Omental fat pad (tissue), 4 donors: ENCODE measurements at places on chromosomes 7 and 10. TPM values are rescaled to one million over a fixed set of nuclear protein-coding genes. Genes with fewer than 3 reads are reported as not detected.

DNA sequence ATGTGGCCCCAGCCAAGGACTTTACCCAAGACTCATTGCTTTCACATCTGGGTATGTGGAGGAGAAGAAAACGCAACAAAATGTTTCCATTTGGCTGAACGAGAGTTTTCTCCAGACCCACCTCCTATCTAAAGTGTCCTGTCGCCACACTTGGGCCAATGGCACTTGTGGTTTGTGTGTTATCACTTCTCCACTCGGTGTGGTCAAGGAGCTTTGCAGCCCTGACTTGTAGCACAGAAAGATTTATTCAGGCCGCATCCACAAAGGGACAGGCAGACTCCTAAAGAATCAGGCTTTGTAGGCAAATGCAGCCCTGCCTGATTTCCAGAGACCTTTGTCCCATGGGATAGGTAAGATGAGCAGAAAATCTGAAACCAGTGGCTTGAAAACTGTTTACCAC, 12.8 kb upstream of the LRRC4 start:
- no peak for DNase-seq

DNA sequence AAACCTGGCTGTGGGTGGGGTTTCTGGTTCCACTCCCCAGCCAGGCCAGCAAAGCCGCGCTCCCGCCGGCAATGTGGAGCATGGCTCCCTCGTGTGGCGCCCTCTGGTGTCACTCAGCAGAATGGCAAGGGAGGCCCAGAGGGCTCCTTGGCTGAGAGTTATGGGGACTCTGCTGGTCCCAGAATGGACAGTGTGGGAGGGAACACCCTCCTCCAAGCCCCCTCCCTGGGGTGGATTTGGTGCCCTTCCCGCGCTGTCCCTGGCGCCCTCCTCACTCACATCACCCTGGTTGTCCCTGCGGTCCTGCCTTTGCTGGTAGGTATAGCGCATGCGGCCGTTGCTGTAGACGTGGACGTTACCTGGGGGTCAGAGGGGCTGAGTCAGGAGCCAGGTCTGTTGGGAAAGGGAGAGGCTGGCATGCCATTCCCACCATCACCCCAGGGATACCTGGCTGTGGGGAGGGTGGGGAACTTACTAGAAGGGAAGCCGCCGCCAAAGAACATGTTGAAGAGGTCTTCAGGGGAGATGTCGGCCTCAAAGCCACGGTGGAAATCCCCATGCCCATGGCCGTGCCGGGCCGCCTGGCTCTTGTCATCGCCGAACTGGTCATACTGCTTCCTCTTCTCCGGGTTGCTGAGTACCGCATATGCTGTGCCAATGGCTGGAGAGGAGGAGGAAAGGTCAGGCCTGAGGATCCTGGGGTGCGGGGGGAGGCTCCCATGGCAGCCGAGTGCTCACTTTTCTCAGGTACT, 14.0 kb downstream of the DNAJB12 start:
- no peak for DNase-seq

GRCh38 chr10:114565066-114565465, 93.0 kb downstream of the ABLIM1 start:
- DNase-seq = no peak

DNA sequence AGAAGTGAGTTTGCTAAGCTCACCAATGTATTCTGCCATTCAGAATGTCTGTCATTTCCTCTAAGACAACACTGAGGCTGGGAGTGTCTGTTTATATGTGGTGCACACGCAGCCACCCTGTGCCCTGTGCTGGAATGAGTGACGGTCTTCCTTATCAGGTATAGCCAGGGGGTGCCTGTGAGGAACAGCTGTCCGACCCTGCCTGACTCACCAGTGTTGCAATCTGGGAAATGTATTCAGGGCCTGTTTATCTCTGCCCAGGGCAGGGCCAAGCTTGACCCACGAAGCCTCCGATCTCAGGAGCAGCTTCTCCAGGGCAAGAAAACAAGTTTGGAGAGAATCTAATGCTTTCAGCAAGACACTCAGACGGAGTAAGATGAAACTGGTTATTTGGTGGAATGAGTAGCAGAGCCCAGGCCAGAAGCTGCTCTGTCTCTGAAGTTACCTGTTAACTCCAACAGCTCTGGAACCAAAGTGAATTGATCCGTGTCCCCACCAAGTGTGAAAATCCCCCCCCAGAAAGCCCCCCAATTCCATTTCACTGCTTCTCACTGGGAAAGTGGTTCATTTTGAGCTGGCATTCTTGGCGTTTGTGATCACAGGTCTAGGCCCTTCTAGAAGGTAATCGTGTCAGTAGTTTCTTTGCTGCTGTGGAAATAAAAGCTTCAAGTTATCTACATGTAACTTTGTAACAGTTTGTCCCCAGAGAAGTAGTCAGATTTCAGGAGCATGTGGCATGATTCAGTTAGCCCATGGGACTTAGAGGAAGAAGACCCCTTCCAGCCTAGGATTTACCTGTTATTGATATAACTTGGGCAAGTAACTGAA, 6.1 kb upstream of the UBE2H start:
- DNase-seq = no peak

Gene GRM3
- total RNA-seq = not detected

- DNase-seq = no peak
These were observed 56.2 kb upstream of the SEPHS1 start for GRCh38 chr10:13404305-13404759.

Gene AKR1C1
- total RNA-seq = 107 TPM

- no peak for DNase-seq
These were observed 418.7 kb downstream of the MAGI2 start for GRCh38 chr7:79034730-79035129.

Gene RAPGEF5
- total RNA-seq = 66.7 TPM

DNA sequence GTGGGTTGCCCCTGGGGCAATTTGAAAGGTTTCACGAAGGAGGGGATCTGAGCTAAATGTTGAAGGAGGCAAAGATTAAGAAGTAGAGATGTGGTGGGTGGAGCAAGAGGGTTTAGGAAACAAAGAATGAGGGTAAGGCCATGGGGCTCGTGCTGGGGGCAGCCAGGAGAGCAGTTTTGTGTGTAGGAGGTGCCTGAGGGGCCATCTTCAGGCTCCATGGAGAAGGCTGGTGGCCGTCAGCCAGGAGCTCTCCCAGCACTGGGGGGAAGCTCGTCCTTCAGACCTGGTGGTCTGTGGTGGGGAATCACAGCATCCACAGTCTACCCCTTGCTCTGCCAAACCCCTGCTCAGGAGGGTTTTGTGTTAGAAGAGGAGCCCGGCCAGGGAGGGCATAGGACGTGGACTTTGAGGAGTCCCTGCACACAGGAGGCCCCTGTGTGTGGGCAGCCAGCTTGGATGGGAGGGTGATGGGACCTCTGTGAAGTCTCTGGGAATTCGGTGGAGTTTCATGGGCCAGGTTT, 11.8 kb upstream of the CXCL12 start:
- DNase-seq = no peak

DNA sequence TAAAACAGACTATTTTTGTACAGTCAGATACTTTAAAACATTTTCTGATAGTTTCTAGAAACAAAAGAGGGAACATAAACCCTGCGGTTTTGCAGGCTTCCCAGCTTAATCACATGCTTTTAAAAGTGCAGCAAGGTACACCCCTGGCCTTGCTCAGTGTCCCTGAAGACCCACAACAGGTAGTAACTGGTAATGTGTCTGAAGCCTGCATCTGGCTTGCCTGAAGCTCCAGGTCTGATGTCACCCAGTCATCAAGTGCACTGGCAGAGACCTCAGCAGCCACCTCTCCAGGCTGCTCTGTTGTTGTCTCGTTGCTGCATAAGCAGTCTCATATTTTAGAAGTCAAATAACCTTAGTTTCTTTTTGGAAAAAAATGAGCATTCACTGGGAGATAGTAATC, 376.1 kb upstream of the MTPN start:
- no peak for DNase-seq

GRCh38 chr7:42445691-42446090, 208.7 kb upstream of the GLI3 start:
- no peak for DNase-seq

Gene TMEM270
- total RNA-seq = not detected

- DNase-seq = no peak
These were observed 1.7 kb upstream of the CDH23 start for GRCh38 chr10:71394926-71395562.

- DNase-seq = peak; percentile 60
These were observed 72.8 kb upstream of the ZNF722 start for GRCh38 chr7:63925626-63926460.

GRCh38 chr10:7787150-7787856, 490 bp downstream of the KIN start:
- no peak for DNase-seq

Gene CLRN3
- not detected for total RNA-seq

DNA sequence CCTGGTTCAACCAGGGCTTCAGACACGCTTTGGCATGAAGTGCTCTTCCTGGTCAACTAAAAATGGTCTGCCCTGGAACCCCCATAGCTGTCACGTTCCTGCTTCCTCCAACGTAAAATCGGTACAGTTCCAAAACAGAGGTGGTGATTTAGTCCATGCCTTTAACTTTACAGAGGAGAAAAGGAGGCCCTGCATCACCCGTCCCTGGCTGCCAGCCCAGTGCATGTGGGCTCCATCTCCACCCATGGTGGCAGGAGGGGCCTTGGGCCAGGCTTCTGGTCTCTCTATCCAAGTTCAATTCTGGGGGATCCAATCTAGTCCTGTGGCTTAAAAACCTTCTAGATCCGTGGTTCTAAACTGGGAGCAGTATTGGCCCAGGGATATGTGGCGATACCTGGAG, 18.7 kb downstream of the ECHDC3 start:
- no peak for DNase-seq

- no peak for DNase-seq
These were observed 896.9 kb downstream of the SORCS1 start for GRCh38 chr10:106267591-106267990.

Gene NSUN5
- 19.0 TPM for total RNA-seq

DNA sequence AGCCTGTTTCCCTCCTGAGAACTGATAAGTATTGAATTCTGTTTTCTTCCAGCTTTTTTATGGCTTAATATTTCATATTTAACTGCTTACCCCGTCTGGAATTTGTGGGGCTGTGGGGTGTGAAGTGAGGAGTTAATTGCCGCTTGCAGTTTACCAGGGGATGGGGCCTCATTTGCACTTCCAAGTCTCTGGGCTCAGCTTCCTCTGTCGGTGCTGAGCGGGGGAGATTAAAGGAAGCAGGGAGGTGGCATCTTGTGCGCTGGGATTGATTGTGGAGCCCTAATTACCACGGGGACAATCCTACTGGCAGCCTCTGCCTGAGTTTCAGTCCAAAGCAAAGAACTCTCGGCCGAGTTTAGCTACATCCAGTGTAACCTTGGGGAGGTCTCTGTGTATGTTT, 33.4 kb downstream of the ELFN1 start:
- DNase-seq = no peak

DNA sequence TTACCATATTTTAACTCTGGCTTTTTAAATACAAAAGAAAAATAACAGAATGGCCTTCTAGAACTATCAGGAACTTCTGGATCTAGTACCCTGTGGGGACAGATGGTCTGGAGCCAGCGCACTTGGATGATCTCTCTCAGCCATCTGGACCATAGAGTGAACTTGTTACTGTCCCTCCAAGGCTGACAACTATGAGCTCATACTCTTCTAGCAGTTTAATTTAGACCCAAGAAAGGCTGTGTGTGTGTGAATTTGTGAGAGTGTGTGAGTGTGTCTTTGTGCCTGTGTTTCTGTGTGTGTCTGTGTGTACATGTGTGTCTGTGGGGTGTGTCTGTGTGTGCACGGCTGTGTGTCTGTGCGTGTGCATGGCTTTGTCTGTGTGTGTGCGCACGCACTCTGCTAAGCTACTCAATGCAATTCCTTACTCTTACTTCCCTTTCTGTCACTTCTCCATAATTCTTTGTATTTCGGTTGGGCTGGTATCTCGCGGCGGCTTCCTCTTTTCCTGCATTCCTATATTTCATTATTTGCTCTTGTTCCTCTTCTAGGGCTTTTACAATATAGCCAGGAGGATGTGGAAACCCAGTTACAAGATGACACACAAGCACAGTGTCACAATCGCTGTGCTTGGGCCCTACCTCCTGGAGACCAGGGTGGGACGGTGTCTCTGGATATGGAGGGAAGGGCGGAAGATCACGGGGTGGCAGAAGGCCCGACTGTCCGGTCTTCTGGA, 51.9 kb downstream of the IKZF1 start:
- no peak for DNase-seq

GRCh38 chr7:157003756-157004520, 6.5 kb downstream of the MNX1 start:
- no peak for DNase-seq

- DNase-seq = no peak
These were observed 84.8 kb downstream of the ELMO1 start for GRCh38 chr7:37363536-37364491.

Gene NPS
- not detected for total RNA-seq

GRCh38 chr7:76057813-76058145, 9.9 kb downstream of the MDH2 start:
- DNase-seq = no peak

GRCh38 chr10:114058297-114058696, 14.6 kb downstream of the ADRB1 start:
- no peak for DNase-seq

Gene OPALIN
- total RNA-seq = not detected

DNA sequence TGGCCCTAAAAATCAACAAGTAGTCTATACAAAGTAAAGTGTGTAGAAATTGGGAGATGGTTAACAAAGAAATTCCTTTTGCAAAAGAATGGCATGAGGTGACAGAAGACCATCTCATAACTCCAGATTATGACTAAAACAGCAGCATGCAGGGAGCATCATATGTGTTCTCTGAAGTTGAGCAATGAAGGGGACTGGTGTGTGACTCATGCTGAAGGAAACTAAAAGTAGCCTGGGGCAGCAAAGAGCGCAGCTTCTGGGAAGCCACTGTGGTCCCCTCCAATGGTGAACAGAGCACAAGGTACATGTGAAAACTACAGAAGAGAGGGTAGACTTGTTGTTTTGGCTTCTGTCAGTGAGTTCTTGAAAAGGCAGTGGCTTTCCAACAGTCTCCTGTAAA, 133.4 kb downstream of the MACC1 start:
- DNase-seq = peak; percentile 23

DNA sequence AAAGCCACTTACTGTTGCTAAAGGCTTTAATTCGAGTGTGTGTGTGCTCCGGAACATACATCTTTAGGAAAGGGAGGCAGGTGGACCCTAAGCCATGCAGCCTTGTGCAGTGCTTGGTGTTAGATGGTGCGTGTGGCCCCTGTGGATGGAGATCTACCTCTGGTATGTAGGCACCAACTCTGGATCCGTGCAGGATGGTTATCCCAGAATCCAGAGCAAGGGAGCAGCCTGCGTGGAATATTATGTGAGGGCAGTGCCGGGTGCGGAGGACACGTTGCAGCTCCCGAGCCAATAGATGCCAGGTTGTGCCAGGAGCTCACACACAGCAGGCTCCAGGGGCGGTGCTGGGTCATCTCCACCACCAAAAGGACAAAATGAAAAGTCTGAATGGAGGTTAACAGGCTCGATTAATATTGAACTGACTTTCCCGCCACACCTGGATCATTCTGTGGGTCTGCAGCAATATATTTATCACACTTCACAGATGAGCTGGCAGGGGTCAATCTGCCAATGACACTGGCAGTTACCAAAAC, 143.0 kb upstream of the NPS start:
- no peak for DNase-seq

Gene GIMAP7
- total RNA-seq = 5.8 TPM

DNA sequence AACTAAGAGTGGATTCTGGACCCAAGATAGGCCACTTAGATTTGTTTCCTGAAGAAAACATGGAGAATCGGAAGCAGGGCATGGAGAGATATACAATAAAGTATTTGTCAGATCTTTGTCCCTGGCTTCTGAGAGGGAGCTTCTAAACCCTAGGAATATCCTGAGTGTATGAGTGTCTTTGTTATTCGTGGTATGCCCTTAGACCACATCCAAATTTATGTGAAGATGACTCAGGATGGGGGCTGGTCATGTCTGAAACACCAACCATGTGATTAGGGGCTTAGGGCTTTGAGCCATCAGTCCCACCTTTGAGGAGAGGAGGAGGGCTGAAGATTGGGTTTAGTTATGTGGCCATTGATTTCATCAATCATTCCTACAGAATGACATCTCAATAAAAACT, 69.7 kb upstream of the PLPP4 start:
- no peak for DNase-seq
